SK-MEL-5 (cell line): ENCODE measurements at places on chromosomes 12 and 14. TPM values are rescaled to one million over a fixed set of nuclear protein-coding genes. Genes with fewer than 3 reads are reported as not detected.
A peak's percentile ranks its signal among the peaks of the same experiment; 100 is the strongest.

TGM1 gene
- total RNA-seq, result 0.08 TPM in 1 of 2 replicates, not detected in the other

DHRS2 gene
- 0.42 and 1.5 TPM in 2 replicates for total RNA-seq

PPP1R36 gene
- total RNA-seq, result not detected in 2 replicates

GPR162 gene
- 0.08 and 1.5 TPM in 2 replicates for total RNA-seq

KRT73 gene
- not detected in 2 replicates for total RNA-seq

CLEC1A gene
- not detected in 2 replicates for total RNA-seq

CCDC85C gene
- total RNA-seq, result 10.8 and 11.2 TPM in 2 replicates

PTPRO gene
- total RNA-seq, result 0.67 and 0.71 TPM in 2 replicates

KRT6B gene
- not detected in 2 replicates for total RNA-seq

EFS gene
- not detected in 2 replicates for total RNA-seq

SRRM4 gene
- not detected in 2 replicates for total RNA-seq

GRCh38 chr12:48997719-48998496 is 1.3 kb downstream of the DDN start:
- no peak for DNase-seq

- peak; percentile 64 for DNase-seq
These were observed 132.9 kb upstream of the DAAM1 start for GRCh38 chr14:59055439-59056045.

DNA sequence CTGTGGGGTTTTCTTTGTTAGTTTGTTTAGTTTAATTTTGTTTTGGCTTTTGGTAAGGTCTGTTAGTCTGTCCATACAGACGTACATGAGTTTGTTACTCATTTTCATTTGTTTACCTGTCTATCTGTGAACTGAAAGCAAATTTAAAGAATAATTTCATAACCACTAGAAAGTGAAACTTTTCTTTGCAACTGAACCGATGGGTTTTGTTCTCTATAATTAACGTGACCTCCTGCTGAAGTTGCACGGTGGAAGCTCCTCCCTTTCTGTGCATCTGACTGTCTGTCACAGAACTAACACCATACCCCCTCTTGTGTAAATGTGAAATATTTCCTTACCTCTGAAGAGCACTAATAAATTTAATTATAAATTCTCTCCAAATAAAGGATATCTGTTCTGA is 595.5 kb downstream of the GALC start:
- DNase-seq, result no peak

DNA sequence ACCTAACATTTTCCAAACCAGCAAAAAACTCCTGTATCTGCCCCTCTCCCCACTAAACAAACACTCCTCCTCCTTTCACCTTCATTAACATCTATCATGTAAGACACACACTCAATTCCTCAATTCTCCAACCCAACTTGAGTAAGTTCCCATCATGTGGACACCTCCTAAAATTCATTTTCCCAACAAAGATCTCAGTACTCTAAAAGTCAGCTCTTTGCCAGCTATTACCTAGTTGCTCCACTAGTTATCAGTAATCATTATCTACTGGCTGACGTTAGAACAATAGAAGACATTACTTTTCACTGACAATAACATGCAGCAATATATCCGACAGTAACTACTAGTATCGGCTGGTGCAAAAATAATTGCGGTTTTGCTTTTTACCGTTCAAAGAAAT is 42.1 kb downstream of the HNRNPC start:
- no peak for DNase-seq

GRCh38 chr12:89080793-89081465 is 271.4 kb downstream of the DUSP6 start:
- peak; percentile 63 for DNase-seq

- peak; percentile 67 for DNase-seq
These were observed 14.7 kb downstream of the RASAL1 start for GRCh38 chr12:113120670-113121370.

GRCh38 chr14:24279301-24280186 is 8.1 kb upstream of the RABGGTA start:
- DNase-seq, result peak; percentile 62

- no peak for DNase-seq
These were observed 17.9 kb downstream of the CPM start for GRCh38 chr12:68915055-68915454.

GRCh38 chr14:35362911-35363374 is 41.6 kb downstream of the NFKBIA start:
- DNase-seq, result no peak

DNA sequence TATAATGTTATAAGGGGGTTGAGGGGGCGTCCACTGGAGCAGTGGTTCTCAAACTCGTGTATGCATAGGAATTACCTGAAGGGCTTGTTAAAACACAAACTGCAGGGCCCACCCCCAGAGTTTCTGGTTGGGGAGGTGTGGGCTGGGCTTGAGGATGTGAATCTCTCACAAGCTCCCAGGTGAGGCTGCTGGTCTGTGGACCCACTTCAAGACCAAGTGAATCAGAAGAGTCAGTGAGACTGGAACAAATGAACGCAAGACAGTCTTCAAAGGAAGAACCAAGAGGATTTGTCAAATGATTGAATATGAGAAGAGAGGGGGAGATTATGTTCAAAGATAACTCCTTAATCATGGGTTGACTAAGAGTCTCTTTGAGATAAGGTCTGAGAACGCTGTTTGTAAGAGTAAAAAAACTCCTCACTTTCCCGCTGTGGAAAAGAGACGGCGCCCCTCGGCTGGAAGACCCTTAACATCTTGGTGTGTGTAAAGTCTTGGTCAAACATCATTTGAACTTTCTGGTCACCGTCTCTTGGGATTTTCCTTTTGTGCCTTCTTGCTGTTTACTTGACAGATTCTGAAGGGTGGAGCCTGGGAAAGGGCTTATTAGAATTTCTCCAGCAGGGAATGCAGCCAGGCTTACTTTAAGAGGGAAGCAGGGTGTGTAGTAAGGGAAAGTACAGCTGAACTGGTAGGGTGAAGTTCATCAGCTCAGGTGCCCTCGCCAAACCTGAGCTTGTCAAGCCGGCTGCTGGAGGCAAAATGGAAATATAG is 5.3 kb upstream of the FOXN3 start:
- no peak for DNase-seq

DNA sequence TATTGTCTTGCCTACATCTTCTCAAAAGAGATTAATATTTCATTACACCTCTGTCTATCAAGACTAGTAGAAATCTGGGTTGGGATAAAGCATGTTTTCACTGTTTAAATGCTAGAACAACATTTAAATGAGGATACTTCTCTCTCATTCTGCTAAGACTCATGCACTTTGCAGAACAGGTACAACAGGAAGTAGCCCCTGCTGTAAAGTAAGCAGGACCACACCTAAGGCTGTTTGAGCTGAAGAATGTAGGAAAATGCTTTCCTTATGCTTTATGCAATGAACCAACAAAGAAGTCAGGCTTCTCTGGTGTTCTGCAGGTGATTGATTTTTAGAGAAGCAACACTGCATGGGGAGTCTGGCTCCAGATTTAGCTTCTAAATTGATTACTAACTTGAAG is 89.4 kb downstream of the PAX9 start:
- DNase-seq, result no peak

DNA sequence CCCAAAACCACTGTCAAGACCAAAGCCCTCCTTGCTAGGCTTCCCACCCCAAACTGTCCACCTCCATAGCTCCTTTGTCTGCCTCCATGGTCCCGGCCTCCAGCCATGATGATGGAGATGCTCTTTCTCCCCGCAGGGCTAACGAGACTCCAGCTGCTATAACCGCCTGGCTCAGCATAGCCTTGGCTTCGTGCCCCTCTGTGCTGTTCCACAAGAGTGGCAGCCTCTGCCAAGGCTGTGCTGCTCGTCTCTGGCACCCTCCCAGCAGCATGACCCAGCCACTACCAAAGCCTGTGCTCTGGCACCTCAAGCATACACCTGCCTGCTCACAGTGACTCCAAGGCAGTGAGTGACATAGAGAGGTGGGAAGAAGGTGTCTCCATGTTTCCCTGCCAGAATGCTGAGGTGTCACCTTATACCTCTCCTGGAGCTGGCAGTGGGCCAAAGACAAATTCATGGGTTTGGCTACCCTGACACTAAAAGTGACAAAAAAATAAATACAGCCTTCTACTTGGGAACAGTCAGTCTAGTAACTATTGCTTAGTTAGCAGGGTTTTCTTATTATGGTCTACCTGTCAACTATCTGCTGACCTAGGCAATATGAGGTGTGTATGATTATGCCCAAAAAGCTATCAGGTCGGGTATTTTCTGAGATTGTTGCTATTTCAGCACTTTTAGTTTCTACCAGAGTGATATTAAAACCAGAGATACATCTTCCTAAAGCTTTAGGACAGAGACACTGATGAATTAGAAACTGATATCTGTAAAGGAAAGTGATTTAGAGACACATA is 16.1 kb upstream of the KRT73 start:
- DNase-seq, result no peak

DNA sequence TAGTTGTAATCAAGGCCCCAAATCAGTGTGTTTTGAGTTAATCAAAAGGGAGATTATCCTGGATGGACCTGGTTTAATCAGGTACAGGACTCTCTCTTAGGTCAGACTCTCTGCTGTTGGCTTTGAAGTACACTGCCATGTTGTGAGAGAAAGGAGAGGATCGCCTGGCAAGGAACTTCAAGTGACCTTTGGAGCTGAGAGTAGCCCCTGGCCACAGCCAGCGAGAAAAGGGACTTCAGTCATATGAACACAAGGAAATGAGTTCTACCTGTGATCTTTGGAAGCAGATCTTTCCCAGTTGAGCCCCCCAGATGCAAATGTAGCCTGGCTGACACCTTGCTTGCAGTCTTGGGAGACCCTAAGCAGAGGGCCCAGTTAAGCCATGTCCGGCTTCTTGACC is 68.3 kb upstream of the CPM start:
- no peak for DNase-seq

DNA sequence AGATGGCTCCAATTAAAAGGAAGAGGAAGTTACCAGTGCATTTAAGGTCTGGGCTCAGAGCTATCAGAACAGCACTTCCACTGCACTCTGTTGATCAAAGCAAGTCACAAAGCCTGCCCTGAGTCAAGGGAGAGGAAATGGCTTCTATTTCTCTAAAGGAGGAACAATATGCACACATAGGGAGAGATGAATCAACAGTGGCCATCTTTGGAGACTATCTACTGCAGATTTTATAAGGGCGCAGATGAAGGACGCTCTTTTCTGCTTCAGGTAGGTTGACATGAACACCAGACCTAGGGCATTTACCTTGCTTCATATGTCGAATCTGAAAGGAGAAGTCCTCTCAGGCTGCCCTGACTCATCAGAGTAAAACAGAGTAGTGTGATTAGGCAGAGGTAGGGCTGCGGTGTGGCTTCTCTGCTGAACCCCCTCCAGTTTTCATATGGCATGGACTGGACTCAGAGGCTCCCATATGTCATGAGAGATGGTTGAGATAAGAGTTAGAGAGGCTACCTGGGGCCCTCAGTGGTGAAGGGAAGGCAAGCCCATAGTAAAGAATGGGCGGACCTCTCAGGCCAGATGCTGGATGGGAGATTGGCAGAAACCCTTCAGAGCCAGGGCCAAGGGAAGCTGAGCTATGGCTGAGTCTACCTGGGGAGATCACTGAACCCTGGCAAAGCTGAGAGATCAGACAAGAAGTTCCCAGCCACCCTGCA is 84.4 kb downstream of the ARF6 start:
- DNase-seq, result no peak

DNA sequence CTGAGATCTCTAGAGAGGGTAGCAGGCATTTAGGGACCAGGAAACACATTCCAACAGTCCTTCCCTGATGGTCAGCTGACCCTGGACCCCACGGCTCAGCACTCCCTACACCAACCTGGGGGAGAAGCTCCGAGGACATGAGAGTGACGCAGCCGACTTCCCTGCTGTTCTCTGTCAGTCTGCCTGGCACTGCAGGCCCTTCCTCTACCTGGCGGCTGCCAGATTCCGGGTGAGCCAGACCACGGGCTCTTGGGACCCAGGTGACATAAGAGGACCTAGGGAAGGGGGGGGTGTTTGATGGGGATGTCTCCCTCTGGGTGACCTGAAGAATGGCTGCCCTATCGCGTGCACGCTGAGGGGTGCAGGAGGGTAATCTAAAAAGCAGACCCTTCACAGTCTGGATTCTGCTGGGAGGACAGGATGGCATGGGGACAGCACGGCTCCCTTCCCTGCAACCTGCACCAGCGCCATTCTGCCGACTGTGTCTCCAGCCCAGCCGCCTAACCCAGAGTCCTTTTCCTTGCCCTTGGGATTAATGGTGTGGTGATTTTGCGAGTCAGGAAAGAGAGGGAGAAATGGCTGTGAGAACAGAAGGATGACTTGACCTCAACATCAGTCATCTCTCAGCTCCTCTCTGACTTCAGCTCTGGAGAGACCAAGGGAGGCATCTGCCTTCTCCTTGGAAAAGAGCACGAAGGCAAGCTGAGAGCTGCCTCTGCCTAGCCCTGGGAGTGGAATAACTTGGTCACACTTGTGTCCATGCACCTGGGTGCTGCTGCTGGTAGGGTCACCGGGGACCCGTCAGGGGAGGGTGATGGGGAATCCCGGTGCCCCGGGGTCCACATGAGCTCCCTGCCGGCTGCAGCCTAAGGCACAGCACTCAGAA is 158.5 kb downstream of the CALM1 start:
- no peak for DNase-seq

GRCh38 chr12:55188573-55188972 is 32.3 kb upstream of the OR10A7 start:
- DNase-seq, result no peak

GRCh38 chr14:53993920-53994607 is 37.4 kb upstream of the BMP4 start:
- DNase-seq, result no peak

DNA sequence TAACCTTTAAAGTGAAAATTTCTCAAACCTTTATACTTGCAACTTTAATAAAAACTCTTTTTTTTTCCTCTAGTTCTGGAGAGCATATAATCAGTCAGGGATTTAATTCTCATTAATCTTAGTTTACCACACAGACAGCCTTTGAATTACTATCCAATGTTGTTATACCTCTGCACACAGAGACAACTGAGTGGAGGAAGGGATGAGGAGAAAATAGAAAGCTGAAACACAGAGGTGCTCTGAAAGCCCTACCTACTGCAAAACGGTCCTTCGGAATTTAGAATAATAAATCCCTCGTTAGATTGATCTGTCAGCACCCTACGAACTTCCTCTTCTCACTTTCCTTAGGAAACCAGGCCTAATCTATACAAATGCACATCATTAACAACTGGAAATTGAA is 122.1 kb downstream of the STXBP6 start:
- DNase-seq, result no peak

DNA sequence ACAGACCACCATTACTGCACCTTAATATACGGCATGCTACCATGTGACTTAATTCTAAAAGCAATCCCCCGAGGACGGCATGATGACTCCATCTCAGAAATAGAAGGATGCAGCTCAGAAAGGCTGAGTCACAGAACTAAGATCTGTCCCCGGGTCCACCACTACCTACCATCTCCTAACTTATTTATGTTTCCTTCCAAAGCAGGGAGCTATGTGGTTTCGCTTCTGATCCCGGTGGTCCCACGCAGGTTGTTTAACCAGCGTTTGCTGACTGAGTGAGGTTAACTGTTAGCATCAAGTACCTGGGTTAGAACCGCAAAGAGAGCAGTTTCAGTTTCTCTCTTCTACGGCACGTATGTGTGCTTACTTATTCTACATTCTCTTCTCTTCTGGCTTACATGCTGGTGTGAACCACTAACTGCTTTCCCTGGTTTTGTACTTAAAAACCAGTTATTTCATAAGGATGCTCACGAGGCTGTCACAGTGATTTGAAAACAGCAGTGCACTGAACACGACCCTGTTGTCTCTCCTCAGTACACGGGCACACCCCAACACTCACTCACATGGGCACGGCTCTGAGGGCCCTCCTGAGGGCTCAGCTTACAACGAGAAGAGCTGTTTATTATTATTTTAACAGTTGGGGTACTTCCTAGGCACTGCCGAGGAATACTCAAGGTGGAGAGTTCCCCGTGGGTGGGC is 66.7 kb downstream of the CCDC88C start:
- no peak for DNase-seq

GRCh38 chr14:89137526-89138163 is 279.4 kb downstream of the FOXN3 start:
- DNase-seq, result no peak
